Right ventricle myocardium superior (tissue), 1 donor: ENCODE measurements at places on chromosomes 1 and 21. TPM values are rescaled to one million over a fixed set of nuclear protein-coding genes. Genes with fewer than 3 reads are reported as not detected.

CR1L gene
- total RNA-seq: not detected

FCRL2 gene
- not detected for total RNA-seq

CATSPERE gene
- 0.65 TPM for total RNA-seq

BNIPL gene
- 0.43 TPM for total RNA-seq

S100PBP gene
- total RNA-seq: 12.7 TPM

REG4 gene
- not detected for total RNA-seq

CFH gene
- 33.6 TPM for total RNA-seq

OLIG2 gene
- total RNA-seq: not detected

NBPF26 gene
- 0.30 TPM for total RNA-seq

SRGAP2C gene
- total RNA-seq: 10.8 TPM
